Stimulated activated CD8-positive, alpha-beta memory T cell treated with anti-CD3 and anti-CD28 coated beads, Interleukin-4, amount 100 ng/mL, for 24 hours (primary cell): ENCODE measurements at places on chromosomes 3 and 15.

- DNase-seq = no peak
These were observed 1.1 kb downstream of the PLXND1 start for GRCh38 chr3:129605203-129605921.

- no peak for DNase-seq
These were observed 7.5 kb upstream of the APOD start for GRCh38 chr3:195591220-195591619.

GRCh38 chr3:125115640-125116039, 59.8 kb upstream of the HEG1 start:
- no peak for DNase-seq

GRCh38 chr3:16671690-16672089, 66.5 kb upstream of the DAZL start:
- DNase-seq = no peak

- DNase-seq = no peak
These were observed 27.4 kb downstream of the BTD start for GRCh38 chr3:15628967-15629366.

DNA sequence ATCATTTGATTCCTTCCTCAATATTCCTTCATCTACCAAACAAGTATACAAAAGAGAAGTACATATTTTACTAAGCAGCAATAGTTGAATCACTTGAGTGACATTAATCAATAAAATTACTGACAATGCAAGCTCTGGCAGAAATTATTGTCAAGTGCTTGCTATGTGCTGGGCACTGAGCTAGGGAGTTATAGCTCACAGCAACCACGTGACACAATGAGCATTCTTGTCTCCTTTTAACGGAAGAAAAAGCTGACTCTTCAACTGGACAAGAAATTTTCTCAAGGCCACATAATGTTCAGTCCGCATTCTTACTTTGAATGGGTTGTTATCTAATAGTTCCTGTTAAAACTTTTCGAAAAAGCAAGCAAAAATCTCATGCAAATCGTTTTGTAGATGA, 500.1 kb downstream of the PYDC2 start:
- no peak for DNase-seq

GRCh38 chr3:162719684-162720341, 1223.2 kb downstream of the OTOL1 start:
- DNase-seq = no peak

GRCh38 chr3:54999811-55000210, 72.0 kb upstream of the LRTM1 start:
- no peak for DNase-seq
